Motor neuron (in vitro differentiated cells): ENCODE measurements at places on chromosomes 7 and 10. TPM values are rescaled to one million over a fixed set of nuclear protein-coding genes. Genes with fewer than 3 reads are reported as not detected.

GRCh38 chr7:31720366-31720765 is 33.4 kb downstream of the PPP1R17 start:
- ATAC-seq = no peak

- ATAC-seq = peak; percentile 2
Observed at GRCh38 chr7:43584195-43584586, 1.3 kb downstream of the STK17A start.

DNA sequence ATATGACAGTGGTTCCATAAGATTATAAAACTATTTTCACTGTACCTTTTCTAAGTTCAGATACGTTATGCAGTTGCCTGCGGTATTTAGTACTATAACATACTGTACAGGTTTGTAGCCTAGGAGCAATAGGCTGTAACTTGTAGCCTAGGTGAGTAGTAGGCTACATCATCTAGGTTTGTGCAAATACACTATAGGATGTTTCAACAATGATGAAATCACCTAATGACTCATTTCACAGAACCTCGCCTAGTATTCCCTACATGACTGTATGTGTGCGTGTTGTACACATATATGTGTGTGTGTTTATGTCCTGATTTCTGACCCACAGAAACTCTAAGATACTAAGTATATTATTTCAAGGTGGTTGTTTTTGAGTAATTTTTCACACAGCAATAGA is 139.0 kb downstream of the HERPUD2 start:
- no peak for ATAC-seq

DNA sequence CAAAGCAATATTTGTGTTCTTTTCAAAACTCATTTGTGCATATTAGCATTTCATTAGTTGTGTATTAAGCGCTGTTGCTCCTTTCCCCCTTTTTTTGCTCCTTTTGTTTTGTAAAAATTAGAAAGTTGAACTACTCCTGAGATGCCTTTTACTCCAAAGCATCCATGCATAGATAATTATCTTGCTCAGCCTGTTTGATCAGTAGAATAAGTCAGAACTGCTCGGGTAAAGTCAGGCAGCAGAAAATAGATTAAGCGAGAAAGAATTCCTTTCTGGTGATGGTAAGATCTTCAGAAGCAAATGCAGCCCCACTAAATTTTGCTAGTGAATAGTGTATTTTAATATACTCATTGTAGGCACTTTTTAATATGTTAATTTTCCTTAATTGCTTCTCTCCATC is 227.1 kb downstream of the TEX36 start:
- no peak for ATAC-seq

GRCh38 chr7:96410126-96410839 is 88.4 kb upstream of the SLC25A13 start:
- ATAC-seq = peak; percentile 18

GRCh38 chr10:62790571-62790970 is 13.9 kb upstream of the ADO start:
- no peak for ATAC-seq

DNA sequence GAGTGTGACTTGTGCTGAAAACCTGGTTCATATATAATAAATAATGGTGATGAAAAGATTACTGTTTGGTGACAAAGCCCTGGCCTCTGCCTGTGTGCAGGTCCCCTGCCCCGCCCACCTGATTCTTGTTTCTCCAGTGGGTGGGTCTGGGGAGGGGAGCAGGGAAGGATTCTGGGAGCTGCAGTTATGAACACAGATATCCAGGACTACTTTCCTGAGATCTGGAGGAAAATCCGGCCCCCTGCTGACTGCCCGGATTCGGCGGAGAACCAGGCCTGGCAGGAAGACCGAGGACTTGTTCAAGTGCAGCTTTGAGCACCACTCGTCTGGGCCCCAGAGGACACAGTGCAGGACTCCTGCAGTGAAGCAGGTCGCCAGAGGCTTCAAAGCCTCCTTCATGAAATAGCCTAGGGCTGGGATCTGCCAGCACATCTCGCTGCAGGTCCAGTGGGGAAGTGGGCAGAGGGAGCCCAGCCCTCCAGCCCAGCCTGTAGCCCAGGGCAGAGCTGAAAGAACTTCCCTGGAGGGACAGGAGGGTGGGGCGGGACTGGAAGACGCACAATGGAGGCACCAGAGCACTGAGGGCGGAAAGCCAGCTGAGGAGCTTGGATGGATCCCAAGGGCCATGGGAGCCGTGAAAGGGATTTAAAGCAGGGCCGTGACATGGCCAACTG is 7.0 kb downstream of the ATP6V0E2 start:
- ATAC-seq = peak; percentile 76

DNA sequence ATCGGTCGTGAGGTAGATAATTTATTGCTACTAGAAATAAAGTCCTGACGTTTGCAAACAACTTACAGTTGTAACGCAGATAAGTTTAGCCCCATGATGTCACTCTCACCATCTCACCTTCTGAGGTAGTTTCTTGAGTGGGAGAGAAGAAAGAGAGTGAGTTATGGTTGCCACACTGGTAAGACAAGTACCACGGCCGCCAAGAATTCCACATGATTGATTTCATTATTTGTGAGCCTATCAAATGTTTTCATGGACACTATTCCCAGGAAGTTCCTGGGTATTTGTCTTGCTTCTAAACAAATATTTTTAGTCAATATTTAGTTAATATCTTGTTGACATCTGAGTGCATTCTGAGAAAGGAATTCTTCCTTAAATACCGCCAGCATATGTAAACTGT is 339.4 kb upstream of the KIAA1217 start:
- no peak for ATAC-seq

GRCh38 chr10:44028384-44029137 is 356.3 kb downstream of the CXCL12 start:
- ATAC-seq = no peak

GRCh38 chr10:3666525-3667302 is 118.3 kb downstream of the KLF6 start:
- ATAC-seq = no peak

- ATAC-seq = peak; percentile 78
Observed at GRCh38 chr7:112101201-112101846, 104.9 kb downstream of the DOCK4 start.

GRCh38 chr10:71600849-71601248 is 118.7 kb downstream of the C10orf105 start:
- peak; percentile 70 for ATAC-seq

DNA sequence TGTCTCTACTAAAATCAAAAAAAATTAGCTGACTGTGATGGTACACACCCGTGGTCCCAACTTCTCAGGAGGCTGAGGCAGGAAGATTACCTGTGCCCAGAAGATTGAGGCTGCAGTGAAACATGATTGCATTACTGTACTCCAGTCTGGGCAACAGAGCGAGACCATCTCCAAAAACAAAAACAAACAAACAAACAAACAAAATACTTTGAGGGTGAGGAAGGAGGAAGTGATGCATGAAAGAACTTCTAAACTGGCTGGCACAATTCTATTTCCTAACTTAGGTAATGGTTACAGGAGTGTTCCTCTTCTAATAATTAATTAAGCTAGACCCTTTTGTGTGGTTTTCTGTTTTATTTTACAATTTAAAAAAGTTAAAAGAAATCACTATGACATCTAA is 15.5 kb downstream of the WAPL start:
- no peak for ATAC-seq

GRCh38 chr7:4805110-4805983 is 29.9 kb downstream of the AP5Z1 start:
- peak; percentile 69 for ATAC-seq

- no peak for ATAC-seq
Observed at GRCh38 chr10:92742331-92743228, 52.8 kb downstream of the HHEX start.

DNA sequence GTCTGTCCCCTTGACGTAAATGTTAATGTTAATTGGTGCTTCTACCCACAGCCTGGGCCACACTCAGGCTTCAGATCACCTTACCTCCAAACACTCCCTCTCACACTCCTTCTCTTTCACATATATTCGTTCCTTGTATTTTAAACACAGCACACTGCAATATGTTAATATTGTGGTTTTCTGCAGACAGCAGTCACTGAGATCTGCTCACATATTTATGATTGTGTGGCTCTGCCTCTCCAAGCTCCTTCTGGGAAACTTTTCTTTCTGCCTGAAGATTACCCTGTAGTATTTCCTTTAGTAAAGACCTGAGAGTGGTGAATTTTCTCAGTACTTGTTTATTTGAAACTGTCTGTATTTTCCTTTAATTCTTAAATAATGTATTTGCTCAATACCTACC is 104.7 kb downstream of the VWC2 start:
- no peak for ATAC-seq

GRCh38 chr7:150848561-150849115 is 3.7 kb upstream of the AOC1 start:
- no peak for ATAC-seq

DNA sequence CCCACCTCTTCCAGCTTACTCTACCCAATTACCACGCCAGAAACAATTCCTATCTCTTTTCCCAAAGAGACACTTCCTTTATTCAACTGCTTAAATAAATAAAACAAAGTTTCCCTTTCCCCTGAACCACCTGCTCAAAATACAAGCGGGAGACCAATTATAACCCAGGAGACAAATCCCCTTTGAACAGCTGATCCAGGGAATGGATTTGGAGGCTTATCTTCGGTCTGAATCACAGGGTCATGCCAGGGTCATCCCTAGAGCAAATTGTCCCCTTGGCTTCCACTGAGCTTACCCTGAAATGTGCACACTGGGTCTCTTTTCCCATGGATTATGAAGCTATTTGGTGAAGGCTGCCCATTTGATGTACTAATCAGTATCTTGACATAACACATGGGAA is 99.9 kb upstream of the JAZF1 start:
- no peak for ATAC-seq

GRCh38 chr7:69246758-69247157 is 351.5 kb upstream of the AUTS2 start:
- no peak for ATAC-seq

DNA sequence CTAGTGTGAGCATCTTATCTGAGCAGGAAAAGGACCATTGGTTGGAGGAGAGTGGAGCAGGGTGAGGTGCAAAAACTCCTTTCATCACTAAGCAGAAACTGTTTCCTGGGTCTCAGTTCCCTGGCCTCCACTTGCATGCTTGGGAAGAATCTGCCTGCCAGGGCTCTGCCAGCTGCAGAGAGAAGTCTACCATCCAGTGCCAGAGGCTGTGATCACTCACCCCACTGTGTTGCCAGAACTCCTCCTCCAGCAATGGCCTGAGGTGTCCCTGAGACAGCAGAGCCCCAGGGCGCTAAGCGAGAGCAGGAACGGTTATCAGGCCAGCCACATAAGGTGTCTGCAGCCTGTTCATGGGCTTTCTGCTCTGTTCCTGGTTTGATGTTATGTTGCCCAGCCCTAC is 991.4 kb downstream of the CCSER2 start:
- ATAC-seq = no peak

- ATAC-seq = no peak
Observed at GRCh38 chr7:66335318-66335717, 130.2 kb downstream of the TPST1 start.

- no peak for ATAC-seq
Observed at GRCh38 chr7:2024567-2024918, 208.2 kb downstream of the MAD1L1 start.

DNA sequence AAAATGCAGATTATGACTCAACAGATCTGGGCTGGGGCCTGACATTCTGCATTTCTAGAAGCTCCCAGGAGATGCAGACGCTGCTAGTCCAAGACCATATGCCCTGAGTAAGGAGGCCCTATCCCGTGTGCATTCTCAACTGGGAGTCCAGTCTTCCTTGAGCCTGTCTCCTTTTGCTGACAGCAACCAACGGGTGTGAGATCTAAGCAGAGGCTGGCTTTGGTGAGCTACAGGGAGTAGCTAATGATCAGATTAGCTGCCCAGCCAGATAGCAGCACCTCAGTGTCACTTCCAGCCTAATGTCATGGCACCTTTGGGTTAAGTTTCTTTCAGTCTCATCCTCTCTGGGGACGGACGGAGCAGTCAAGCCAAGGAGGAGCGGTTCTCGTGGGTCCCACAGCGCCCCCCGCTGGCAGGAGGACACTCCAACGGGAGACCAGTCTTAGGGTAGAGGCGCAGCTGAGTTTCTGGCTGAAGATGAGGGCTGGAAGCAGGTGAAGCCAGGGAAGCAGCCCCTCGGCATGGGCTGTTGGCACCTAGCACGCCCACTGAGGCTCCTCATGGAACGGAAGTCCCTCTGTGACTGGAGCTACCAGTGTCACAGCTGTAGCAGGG is 154.0 kb downstream of the CCDC3 start:
- no peak for ATAC-seq

DNA sequence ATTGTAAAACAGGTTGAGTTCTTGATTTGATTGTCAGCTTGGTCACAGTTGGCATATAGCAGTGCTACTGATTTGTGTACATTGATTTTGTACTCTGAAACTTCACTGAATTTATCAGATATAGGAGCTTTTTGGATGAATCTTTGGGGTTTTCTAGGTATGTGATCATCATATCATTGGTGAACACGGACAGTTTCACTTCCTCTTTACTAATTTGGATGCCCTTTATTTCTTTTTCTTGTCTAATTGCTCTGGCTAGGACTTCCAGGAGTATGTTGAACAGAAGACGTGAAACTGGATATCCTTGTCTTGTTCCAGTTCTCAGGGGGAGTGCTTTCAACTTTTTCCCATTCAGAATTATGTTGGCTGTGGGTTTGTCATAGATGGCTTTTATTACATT is 86.9 kb downstream of the EXOC4 start:
- no peak for ATAC-seq

- ATAC-seq = no peak
Observed at GRCh38 chr10:112634096-112634830, 187.2 kb downstream of the VTI1A start.

Gene NKX2-3
- total RNA-seq = 0.33 and 0.63 TPM in 2 replicates

Gene HMX3
- not detected in 2 replicates for total RNA-seq

Gene PDE6C
- 0.09 and 0.21 TPM in 2 replicates for total RNA-seq

Gene TDRD1
- total RNA-seq = 0.05 TPM in 1 of 2 replicates, not detected in the other

Gene FGL2
- total RNA-seq = 0.85 and 1.5 TPM in 2 replicates

Gene AEBP1
- 60.3 and 98.5 TPM in 2 replicates for total RNA-seq

Gene TEX47
- 0.21 and 0.23 TPM in 2 replicates for total RNA-seq

Gene ELN
- 1.0 and 1.8 TPM in 2 replicates for total RNA-seq

Gene BHLHA15
- not detected in 2 replicates for total RNA-seq

Gene CTAGE15
- not detected in 2 replicates for total RNA-seq

Gene ADAM22
- 0.51 and 1.5 TPM in 2 replicates for total RNA-seq

Gene ZMIZ2
- total RNA-seq = 14.1 and 19.6 TPM in 2 replicates
